ENCODE measurements at places on chromosomes 2 and 18. TPM values are rescaled to one million over a fixed set of nuclear protein-coding genes. Genes with fewer than 3 reads are reported as not detected.

The UGT1A7 gene
- not detected for total RNA-seq

The ALPP gene
- total RNA-seq = not detected

The OSR1 gene
- total RNA-seq = 8.6 TPM

The RNF103 gene
- total RNA-seq = 15.7 TPM

The ITGA4 gene
- total RNA-seq = 19.2 TPM

The PARD6G gene
- total RNA-seq = 2.8 TPM

The UGT1A4 gene
- total RNA-seq = not detected

The INO80B gene
- 5.6 TPM for total RNA-seq

The PCARE gene
- total RNA-seq = not detected

The ALPG gene
- not detected for total RNA-seq

The ADRA2B gene
- total RNA-seq = not detected

The IKZF2 gene
- 5.1 TPM for total RNA-seq

The MTX2 gene
- 37.8 TPM for total RNA-seq

The KYNU gene
- total RNA-seq = 1.5 TPM

The LAMA3 gene
- 4.2 TPM for total RNA-seq

The EMILIN1 gene
- total RNA-seq = 11.0 TPM

The MAP3K20 gene
- 31.7 TPM for total RNA-seq

The SERPINE2 gene
- total RNA-seq = 87.3 TPM

The SYT4 gene
- total RNA-seq = not detected

- no peak for DNase-seq
Measured at GRCh38 chr18:32550963-32551362, 80.3 kb upstream of the GAREM1 start.

DNA sequence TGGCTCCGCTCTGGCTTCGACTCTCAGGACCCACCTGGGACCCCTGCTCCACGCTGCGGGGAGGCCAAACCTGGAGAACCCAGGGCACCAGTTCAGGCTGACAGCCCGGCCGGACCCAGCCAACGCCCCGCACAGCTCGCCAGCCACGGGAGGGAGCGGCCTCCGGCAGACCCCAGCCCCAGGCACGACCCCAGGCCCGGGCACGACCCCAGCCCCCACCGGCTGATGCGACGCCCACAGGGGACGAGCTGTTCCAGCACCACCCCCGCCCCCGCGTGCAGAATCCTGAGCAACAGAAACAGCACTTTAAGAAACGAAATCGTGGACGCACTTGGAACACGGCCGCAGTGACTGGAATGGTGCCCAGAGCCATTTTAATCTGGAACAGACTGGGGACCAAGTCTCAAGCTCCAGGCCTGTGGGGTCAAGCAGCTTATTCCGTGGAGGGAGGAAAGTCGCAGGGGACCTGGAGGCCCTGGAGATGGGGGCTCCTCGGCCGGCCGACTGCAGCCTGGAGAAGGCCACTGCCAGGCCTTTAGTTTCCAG, 74.2 kb downstream of the MBP start:
- DNase-seq = no peak

DNA sequence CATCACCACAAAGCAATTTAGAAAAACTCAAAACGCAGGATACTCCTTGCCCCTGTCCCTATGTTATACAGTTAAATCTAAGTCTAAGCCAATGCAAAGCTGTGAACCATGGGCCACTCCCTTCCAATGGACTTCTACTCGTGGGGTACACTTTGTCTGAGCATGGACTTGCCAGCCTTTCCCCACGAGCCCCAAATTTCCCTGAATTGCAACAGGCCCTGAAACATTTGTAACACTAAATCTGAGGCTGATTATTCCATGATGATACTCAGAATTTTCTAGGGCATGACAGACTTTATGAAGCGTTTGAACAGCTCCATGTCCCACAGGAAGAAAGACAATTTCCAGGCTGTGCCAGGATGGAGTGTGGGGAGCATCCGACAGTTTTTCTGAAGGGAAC, 189.6 kb downstream of the TXNL1 start:
- DNase-seq = no peak

- no peak for DNase-seq
Measured at GRCh38 chr2:192657362-192657761, 462.6 kb upstream of the TMEFF2 start.

DNA sequence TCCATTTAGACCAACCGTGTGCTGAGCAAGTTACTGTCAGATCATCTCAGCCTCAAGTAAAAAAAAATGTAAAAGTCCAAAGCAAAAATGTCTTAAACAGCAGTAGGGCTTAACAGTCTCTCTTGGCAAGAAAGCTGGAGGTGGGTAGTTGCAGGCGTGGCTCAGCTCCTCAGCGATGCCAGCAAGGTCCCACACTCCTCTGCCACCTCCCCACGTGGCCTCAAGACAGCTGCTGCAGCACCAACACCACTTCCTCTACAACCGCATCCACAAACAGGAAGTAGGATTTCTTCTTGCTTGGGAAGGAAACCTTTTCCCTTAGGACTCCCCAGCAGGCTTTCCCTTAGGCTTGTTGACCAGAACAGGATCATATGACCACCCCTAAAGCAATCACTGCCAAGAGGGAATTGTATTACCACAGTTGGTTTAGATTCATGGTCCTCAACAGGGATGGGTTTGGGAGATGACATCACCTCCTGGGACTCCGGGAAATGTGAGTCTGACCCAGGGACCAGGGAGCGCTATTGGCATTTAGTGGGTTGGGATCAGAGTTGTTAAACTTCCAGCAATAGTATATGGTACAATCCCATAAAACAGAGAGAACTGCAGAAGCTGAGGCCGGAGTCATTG, 97.1 kb downstream of the MAPK4 start:
- DNase-seq = no peak

GRCh38 chr2:191999101-191999841, 152.4 kb upstream of the CAVIN2 start:
- DNase-seq = peak; percentile 50

DNA sequence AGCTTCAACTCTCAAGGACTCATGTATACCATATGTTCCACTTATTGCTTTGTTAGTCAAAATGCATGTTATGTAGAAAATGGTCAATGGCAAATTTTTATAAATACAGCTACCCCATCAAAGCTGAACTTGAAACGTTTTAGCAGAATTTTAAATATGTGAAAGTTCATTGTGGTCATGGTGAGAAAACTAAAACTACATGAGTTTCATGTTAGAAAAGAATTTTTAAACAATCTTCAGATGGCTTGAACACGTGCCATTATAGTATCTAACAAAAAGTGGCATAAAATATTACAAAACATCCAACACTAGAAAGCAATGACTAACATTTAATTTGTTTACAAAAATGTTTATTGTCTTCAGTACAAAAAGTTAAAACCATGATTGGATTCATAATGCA, 246.0 kb upstream of the KCNJ3 start:
- no peak for DNase-seq

DNA sequence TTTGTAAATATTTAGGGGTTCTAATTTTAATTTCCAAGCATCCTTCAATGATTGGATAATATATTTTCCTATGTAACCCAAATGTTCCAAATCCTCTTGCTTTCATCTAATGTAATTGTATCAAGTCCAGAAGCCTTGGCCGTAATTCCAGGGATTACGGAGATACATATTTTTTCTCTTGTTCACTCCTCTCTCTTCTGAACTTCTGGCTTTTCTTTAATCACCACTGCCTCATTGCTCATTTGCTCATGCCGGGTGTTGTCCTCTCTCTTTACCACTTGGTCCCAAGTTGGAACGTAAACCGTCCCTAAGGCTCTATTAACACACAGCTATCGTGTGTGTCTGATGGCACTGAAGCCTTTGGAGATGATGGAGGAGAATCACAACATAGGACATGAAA, 188.7 kb upstream of the COL3A1 start:
- no peak for DNase-seq

DNA sequence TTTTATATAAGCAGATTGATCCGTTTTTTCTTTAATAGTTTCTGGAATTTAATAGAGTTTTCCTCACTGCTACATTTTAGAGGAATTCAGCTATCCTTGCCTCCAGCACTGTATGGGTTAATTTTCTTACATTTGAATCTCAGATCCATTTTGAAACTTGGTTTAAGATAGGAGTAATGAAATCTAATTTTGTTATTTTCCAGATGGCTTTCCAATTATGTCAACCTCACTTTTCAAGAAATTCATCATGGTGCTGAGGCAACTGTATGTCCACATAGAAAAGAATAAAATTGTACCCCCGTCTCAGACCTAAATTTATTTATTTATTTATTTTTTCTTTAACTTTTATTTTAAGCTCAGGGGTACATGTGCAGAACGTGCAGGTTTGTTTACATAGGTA, 105.1 kb downstream of the EPB41L5 start:
- no peak for DNase-seq

- DNase-seq = no peak
Measured at GRCh38 chr2:137607722-137608318, 356.5 kb upstream of the HNMT start.

GRCh38 chr2:174979996-174980395, 25.2 kb downstream of the CHN1 start:
- no peak for DNase-seq

- DNase-seq = no peak
Measured at GRCh38 chr2:118773826-118774225, 73.6 kb downstream of the EN1 start.

- DNase-seq = no peak
Measured at GRCh38 chr2:109300582-109300981, 171.6 kb downstream of the SH3RF3 start.

- DNase-seq = no peak
Measured at GRCh38 chr2:239120664-239121063, 272.8 kb downstream of the TWIST2 start.

DNA sequence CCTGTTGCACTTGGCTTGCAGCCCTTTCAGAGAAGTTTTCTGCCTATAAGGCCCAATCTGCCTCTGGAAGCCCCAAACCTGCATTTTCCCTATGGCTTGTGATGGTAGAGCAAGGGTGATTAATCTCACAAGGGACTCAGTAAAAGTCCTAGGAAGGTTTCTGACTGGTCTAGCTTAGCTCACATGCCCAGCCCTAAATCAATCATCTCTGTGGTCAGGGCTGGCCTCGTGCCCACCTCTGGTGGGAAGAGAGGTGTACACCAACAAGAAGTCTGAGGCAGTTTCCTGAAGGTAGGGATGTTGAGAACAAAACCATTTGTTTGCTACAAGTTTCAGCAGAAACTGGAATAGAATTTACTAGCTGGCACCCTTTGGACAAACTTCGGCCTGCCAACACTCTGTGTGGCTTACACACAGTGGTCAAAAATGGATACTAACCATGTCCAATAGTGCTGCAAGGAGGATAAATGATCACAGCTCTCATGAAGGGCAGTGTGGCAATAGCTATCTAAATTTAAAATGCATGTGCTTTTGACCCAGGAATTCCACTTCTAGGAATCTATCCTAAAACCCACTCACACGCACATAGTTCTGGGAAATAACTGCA, 96.4 kb downstream of the EN1 start:
- DNase-seq = peak; percentile 11

DNA sequence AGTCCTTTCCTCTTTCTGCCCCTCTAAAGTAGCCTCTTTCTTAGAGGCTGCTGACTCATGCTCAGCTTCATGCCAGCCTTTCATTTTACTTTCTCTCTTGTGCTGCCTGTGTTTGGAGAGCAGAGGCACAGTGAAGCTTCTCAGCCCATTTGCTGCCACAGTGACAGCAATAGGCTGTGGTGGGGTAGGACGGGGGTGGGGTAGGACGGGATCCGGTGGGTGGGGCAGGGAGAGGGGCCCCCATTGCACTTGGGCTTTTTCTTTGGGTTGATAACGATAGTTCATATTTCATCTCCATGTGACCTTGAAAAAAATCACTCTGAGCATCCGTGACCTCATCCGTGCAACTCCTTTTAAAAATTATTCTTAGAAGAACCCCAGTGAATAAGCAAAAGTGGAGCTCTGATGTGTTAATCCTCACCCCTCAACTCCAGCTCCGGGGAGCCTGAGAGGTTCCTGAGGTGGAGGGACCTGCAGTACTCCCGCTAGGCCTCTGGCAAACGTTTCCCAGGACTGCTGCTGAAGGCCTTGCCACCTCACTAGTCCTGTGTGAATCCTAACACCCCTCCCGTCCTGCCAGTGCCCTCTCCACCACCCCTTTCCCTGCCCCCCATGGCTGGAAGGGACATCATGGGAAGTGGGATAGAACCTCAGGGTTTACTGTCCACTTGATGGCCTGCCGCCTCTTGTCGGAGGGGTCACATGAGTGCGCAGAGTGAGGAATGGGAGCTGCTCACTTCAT, 70.8 kb downstream of the INPP4A start:
- peak; percentile 35 for DNase-seq

DNA sequence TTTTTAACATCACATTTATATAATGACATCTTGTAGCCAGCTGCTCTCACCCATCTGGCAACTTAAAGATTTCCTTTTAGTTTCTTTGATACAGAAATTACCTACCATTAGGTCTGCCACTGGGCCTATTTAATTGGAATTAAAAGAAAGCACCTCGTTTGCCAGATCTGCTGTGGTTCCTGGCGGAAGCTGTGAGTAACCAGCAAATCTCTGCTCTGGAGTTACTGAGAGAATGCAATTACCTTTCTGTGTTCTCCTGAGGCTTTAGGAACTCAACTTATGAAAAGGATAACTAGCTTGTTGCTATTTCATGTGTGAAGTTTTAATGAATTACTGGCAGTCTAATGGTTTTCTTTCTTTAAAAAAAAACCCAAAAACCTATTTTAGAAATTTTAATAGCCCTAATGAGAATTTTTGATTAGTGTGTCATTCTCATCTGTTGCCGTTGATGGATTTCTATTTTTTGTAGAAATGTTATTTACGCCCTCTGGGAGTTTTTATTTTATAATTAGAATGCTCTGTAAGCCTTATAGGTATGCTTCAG, 69.7 kb upstream of the LYPD6B start:
- no peak for DNase-seq

DNA sequence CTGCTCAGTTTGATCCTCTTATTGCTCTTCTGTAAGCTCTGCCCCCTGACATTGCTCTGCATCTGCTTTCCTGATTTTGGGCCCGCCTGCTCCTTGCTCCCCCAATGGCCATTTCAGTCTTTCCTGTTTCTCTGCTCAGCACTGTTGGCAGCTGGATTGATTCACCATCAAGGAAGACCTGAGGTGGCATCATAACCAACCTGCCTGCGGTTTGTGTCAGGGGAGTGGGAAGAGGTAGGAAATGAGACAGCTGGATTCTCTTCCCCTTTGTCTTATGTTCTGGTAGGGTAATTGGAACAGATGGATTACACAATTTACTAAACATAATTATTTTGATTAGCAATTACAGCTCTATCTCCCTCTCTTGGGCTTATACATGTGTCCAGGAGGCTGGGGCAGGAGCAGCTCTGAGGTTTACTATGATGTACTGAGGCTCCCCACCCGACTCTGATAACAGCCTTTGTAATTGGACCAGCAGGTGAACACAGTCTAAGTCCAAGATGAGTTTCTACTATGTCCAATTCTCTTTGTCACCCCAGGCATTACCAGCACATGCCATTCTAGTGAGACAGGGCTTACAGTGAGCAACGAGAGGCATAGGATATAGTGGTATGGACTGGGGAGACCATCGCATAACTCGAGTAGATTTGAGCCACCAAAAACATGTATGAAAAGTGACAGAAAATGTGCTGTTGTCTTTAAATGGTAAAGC, 151.8 kb upstream of the MMADHC start:
- no peak for DNase-seq
